ENCODE measurements at places on chromosomes 11 and 22.

DNA sequence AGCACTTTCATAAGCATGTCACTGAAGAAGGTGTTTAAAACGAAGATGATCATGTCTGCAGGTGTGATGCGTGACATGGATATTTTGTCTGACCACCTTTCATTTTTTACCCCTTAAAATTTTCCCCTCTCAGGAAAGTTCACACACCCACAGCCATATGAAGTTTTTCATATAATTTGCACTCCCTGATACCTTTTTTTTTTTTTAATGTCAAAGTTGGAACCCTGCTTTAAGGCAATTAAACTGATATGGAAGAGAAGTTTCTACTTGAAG, 104.6 kb downstream of the ATXN10 start:
- no peak for DNase-seq

DNA sequence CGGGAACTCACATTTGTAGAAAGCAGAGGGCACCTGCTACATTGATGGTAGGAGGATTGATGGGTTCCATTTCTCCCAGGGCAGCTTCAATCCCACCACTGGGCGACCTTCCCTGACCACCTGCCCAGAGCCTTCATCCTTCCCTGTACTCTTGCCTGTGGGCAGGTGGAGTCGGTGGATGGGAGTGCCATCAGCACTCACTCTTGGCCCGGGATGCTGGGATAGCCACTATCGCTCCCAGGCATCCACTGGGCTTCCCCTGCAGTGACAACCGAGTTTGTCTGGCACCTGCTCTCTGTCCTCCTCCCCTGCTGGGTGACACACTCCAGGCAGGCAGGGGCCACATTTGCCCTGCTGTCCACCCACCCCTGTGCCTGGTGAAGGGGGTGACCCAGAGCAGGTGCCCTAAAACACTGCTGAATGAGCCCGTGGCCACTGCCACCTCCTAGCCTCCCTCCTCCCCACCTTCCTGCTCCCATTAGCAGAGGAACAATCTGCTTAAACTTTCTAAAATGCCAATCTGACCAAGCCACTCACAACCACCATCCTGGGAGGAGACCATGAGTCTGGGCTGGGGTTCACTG, 604.7 kb downstream of the TBC1D22A start:
- DNase-seq = peak; percentile 15

GRCh38 chr11:5368502-5369043, 15.0 kb upstream of the OR51M1 start:
- no peak for DNase-seq

- DNase-seq = no peak
Measured at GRCh38 chr22:23119494-23120414, 22.0 kb downstream of the RSPH14 start.

DNA sequence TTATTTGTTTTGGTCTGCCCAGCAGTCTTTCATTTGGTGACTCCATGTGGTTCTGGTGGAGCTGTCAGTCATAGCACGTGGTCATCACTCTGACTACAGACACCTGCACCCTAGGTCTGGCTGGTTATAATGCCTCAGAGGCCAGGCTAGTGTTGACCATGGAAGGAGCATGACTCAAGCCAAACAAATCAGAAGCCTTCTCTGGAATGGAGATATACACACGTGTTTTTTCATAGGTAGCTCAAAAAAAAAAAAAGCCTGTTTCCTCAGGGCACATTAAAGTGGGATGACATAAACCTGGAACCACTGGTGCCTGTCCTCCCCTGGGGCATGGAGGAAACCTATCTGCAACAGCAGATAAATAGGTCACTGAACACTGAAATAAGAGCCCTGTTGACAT, 8.1 kb upstream of the PLAAT3 start:
- peak; percentile 86 for DNase-seq

GRCh38 chr11:61162092-61162941, 1.1 kb upstream of the VPS37C start:
- peak; percentile 77 for DNase-seq

GRCh38 chr22:21981874-21982273, 713 bp downstream of the TOP3B start:
- no peak for DNase-seq

DNA sequence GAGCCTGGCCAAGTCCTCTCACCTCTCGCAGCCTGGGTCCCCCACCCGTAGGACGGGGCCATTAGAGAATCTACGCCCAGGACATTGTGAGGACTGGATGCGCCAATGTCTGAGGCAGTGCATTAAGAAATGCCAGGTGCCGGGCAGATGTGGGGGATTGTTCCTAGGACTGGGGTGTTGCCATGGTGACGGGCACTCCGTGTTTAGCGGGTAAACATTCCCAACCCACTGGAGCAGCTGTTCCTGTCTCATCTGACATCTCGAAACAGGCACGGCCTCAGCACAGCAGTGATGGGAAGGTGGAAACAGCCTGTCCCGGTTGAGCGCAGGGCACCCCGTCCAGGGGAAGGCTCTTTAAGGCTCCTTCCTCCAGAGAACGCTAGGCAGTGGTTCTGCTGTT, 99.6 kb upstream of the RTL6 start:
- no peak for DNase-seq

DNA sequence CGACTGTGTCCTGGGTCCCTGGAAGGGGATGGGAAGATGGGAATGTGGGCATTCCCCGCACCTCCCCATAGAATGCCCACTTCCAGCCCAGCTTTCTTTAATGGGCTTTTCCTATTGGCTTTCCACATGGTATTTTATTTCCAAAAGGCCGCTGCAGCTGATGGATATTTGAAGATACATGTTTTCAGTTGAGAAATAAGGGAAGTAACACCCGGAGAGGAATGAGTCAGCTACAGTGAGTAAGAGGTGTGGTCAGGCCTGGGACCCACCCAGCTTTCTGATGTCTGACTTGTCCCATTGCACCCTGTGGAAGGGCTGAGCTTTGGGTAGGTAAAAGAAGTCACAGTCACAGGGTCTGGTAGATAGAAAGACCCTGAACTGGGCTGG, 476.9 kb downstream of the MIAT start:
- DNase-seq = no peak

All from Caco-2 (cell line).